ENCODE measurements at places on chromosomes 4 and X. TPM values are rescaled to one million over a fixed set of nuclear protein-coding genes. Genes with fewer than 3 reads are reported as not detected.

Gene P2RY10
- not detected for total RNA-seq

- H3K27ac ChIP-seq: no peak overlapping the region
- DNase-seq: peak; percentile 37
- peak overlapping the region; percentile 84 for H3K4me3 ChIP-seq
- H3K27me3 ChIP-seq: peaks cover 73% of the 10 kb centered on the region
These were observed 47.0 kb upstream of the NKAP start for GRCh38 chrX:119990556-119991004.

- H3K4me1 ChIP-seq: no peaks in the 10 kb centered on the region
- 0 out of 2 replicates have a peak, but pooled peaks cover 2% of the 10 kb centered on the region for H3K36me3 ChIP-seq
- no peak overlapping the region for H3K4me3 ChIP-seq
- DNase-seq: no peak
These were observed 378.8 kb downstream of the BCOR start for GRCh38 chrX:39718981-39719380.

DNA sequence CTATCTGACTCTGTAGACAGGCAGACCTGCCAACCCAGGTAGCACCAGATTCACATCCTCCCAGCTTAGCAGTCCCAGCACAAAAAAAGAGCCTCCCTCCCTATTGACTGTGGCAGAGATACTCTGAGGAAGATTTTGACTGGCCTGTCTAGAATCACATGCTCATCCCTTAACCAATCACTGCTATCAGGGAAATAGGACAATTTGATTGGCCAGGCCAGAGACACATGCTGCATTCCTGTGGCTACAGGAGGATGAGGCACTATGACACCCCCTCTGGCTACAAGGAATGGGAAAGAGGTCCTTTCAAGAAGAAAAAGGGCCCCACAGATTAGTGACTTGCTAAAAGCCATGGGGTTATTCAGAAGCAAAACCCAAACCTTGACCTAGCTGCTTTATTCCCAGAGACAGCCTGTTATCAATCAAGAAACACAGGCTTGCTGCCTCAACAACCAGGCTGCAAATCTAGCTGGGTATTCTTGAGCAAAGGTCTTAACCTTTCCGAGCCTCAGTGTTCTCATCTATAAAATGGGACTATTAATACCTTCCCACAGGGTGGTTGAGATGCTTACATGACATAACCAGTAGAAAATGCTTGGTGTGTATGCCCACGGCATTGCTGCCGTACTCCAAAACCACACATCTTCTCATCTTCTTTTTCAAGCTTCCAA lies 147.6 kb downstream of the BCOR start:
- peaks cover 6% of the 10 kb centered on the region for H3K4me1 ChIP-seq
- DNase-seq: no peak
- no peak overlapping the region for H3K27ac ChIP-seq
- H3K27me3 ChIP-seq: no peaks in the 10 kb centered on the region
- H3K4me3 ChIP-seq: no peak overlapping the region

Gene SMIM43
- total RNA-seq: 1.0 TPM

GRCh38 chr4:13117185-13117584 lies 367.0 kb downstream of the RAB28 start:
- no peak for DNase-seq
- no peaks in the 10 kb centered on the region for H3K36me3 ChIP-seq
- no peaks in the 10 kb centered on the region for H3K4me1 ChIP-seq
- no peaks in the 10 kb centered on the region for H3K27me3 ChIP-seq
- H3K27ac ChIP-seq: no peak overlapping the region

- H3K4me3 ChIP-seq: no peak overlapping the region
- H3K36me3 ChIP-seq: peaks cover 4% of the 10 kb centered on the region
- no peak overlapping the region for H3K27ac ChIP-seq
- DNase-seq: no peak
- no peaks in the 10 kb centered on the region for H3K27me3 ChIP-seq
These were observed 125.1 kb upstream of the FRG1 start for GRCh38 chr4:189815404-189816192.

GRCh38 chrX:46758163-46758955 lies 559 bp downstream of the SLC9A7 start:
- H3K4me3 ChIP-seq: peak overlapping the region; percentile 90
- H3K27ac ChIP-seq: no peak overlapping the region
- no peaks in the 10 kb centered on the region for H3K27me3 ChIP-seq
- H3K36me3 ChIP-seq: peaks cover 7% of the 10 kb centered on the region
- peaks cover 5% of the 10 kb centered on the region for H3K4me1 ChIP-seq

DNA sequence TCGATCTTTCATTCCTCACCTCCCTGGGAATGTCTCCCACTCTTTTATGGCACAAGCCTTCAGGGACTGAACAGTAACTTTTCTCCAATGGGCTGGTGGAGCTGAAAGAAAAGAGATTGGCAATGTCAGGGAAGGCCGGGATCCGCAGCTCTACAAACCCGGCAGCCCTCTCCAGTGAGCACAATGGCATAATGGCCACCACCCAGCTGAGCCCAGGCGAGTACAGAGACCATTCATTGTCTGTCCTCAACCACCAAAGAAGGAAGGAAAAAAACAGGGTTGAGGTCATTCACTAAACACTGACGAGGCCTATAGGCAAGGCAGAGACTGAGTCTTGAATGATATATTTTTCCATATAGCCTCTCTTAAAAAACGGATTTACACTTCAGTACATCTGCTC lies 3.6 kb downstream of the GEMIN8 start:
- no peaks in the 10 kb centered on the region for H3K27me3 ChIP-seq
- no peak for DNase-seq
- peaks cover 8% of the 10 kb centered on the region for H3K4me1 ChIP-seq
- peaks cover 3% of the 10 kb centered on the region for H3K36me3 ChIP-seq

Gene KANTR
- 7.7 TPM for total RNA-seq

DNA sequence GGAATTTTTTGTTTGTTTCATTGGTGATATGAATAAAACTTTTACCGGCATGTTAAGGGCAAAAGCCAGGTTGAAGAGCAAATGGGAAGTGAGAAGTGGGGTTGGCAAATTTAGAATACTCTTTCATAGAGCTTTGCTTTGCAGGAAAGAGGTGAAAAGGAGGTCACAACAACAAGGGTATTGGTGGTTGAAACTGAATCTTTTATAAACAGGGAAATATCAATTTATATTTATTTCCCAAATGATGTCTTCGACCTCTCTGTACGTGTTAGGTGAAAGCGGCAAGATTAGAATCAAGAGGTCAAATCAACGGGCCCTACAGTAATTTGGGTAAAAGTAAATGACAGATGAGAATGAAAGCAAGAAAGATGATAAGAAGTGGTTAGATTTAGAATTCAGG lies 3.4 kb downstream of the SMR3A start:
- DNase-seq: no peak
- no peaks in the 10 kb centered on the region for H3K27me3 ChIP-seq
- H3K27ac ChIP-seq: no peak overlapping the region
- no peak overlapping the region for H3K4me3 ChIP-seq
- no peaks in the 10 kb centered on the region for H3K4me1 ChIP-seq

GRCh38 chr4:169070895-169071218 lies 60.8 kb upstream of the CBR4 start:
- H3K27me3 ChIP-seq: no peaks in the 10 kb centered on the region
- no peak overlapping the region for H3K27ac ChIP-seq
- no peak for DNase-seq

- no peaks in the 10 kb centered on the region for H3K27me3 ChIP-seq
- no peak overlapping the region for H3K4me3 ChIP-seq
- peaks cover 2% of the 10 kb centered on the region for H3K4me1 ChIP-seq
- no peak for DNase-seq
- no peak overlapping the region for H3K27ac ChIP-seq
These were observed 205.9 kb downstream of the RAPGEF2 start for GRCh38 chr4:159308566-159309340.

GRCh38 chr4:46274717-46275116 lies 115.2 kb downstream of the GABRA2 start:
- no peak overlapping the region for H3K27ac ChIP-seq
- H3K4me1 ChIP-seq: no peaks in the 10 kb centered on the region
- H3K27me3 ChIP-seq: no peaks in the 10 kb centered on the region
- DNase-seq: no peak
- no peak overlapping the region for H3K4me3 ChIP-seq

Gene ZCCHC18
- 1.8 TPM for total RNA-seq

Gene GAGE13
- total RNA-seq: not detected

DNA sequence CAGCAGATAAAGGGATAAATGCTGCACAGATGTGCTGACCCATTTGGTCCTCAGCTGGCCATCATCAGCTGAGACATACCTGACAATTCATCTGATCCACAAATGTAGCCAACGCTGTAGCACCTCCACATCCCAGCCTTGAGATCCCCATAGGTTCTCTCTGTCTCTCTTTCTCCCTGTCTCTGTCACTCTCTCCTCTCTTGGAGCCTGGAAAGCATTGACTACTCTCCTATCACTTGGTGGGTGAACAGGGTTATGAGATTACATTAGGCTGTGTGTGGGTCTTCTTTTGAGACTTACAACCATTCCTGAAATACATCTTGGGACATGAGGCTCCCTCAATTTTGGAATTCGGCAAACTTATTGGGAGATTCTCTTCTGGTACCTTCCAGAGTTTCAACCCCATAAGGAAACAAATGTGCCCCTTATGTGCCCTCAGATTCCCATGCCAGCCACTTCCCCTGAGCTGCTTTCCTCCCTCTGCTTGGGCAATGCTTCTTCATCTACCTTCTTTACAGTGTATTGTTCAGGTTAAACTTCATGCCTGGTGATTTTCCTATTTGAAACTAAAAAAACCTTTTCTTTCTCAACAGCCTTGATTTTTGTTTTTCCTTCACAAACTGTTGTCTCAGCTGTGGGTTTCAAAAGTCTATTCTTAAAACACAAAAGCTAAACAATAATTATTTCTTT lies 29.1 kb upstream of the FGF2 start:
- no peaks in the 10 kb centered on the region for H3K36me3 ChIP-seq
- H3K27ac ChIP-seq: peak overlapping the region; percentile 98
- no peak overlapping the region for H3K4me3 ChIP-seq
- DNase-seq: no peak
- peaks cover 16% of the 10 kb centered on the region for H3K4me1 ChIP-seq
- no peaks in the 10 kb centered on the region for H3K27me3 ChIP-seq

Gene NR3C2
- 0.86 TPM for total RNA-seq

Gene LRIT3
- total RNA-seq: 0.09 TPM

Gene RAPGEF2
- 33.8 TPM for total RNA-seq

GRCh38 chrX:108833993-108834392 lies 97.6 kb upstream of the IRS4 start:
- H3K36me3 ChIP-seq: no peaks in the 10 kb centered on the region
- no peaks in the 10 kb centered on the region for H3K4me1 ChIP-seq
- no peak overlapping the region for H3K4me3 ChIP-seq
- H3K27ac ChIP-seq: no peak overlapping the region
- DNase-seq: no peak

- H3K4me3 ChIP-seq: no peak overlapping the region
- H3K27ac ChIP-seq: no peak overlapping the region
- DNase-seq: no peak
- no peaks in the 10 kb centered on the region for H3K27me3 ChIP-seq
- H3K36me3 ChIP-seq: no peaks in the 10 kb centered on the region
- H3K4me1 ChIP-seq: no peaks in the 10 kb centered on the region
These were observed 73.3 kb downstream of the PRPS1 start for GRCh38 chrX:107701493-107702121.

DNA sequence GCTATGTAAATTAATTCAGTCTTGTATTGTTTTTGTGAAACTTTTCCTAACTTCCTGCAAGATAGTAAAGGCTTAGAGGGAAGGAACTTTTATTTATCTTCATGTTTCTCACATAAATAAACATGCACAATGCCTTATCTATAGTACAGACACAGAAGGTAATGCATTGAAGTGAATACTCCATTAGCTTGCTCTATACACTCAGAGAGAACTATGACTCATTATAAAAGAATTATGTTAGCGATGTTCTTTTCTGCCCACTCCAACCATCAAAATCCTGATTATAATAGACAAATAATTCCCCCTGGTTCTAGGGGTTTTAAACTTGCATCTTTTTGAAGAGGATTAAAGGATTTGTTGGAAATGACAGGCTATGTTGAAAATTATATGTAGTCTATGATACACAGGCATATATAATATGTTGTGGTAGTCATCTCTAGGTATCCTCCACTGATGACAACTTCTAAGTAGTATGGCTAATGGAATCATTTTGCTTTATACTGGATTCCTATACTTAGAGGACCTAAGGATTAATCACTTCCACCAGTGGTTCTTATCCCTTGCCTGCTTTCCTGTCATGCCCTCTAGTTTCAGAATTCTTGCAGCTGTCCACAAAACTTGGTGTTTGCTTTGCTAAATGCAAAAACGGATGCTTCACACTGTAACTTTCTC lies 115.7 kb downstream of the NDST4 start:
- H3K4me1 ChIP-seq: no peaks in the 10 kb centered on the region
- H3K4me3 ChIP-seq: no peak overlapping the region
- no peaks in the 10 kb centered on the region for H3K27me3 ChIP-seq
- no peaks in the 10 kb centered on the region for H3K36me3 ChIP-seq
- no peak overlapping the region for H3K27ac ChIP-seq

DNA sequence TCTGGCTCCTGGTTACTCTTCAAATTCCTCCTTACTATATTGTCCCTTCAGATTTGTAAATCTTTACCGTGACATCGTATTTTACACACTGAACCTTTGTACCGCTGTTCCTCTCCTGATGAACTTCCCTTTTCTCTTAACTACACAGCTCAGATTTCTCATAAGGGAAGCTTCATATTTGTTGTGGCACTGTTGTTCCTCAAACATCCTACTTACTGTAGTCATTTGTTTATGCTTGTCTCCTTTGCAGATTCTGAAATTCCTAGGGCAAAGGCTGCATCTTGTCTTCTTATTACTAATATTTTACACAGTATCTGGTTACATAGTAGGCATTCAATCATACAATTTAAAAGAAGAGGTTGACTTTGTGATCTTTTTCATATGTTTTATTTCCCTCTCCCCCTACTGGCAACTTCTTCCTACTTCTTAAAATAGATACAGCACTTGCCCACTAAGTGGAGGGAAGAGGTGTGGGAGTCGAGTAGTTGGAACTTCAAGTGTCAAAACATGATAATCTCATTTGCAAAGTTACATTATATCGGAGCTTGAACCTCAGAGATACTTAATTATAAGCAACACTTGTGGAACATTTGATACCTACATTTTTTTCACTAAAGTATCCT lies 50.0 kb downstream of the TET2 start:
- H3K27ac ChIP-seq: no peak overlapping the region
- DNase-seq: no peak
- no peaks in the 10 kb centered on the region for H3K36me3 ChIP-seq
- H3K4me3 ChIP-seq: no peak overlapping the region
- H3K4me1 ChIP-seq: no peaks in the 10 kb centered on the region

- H3K27ac ChIP-seq: no peak overlapping the region
- H3K36me3 ChIP-seq: no peaks in the 10 kb centered on the region
- H3K27me3 ChIP-seq: peaks cover 2% of the 10 kb centered on the region
- H3K4me3 ChIP-seq: no peak overlapping the region
- H3K4me1 ChIP-seq: no peaks in the 10 kb centered on the region
These were observed 11.8 kb upstream of the LEF1 start for GRCh38 chr4:108180513-108180912.

Gene IL13RA1
- total RNA-seq: 13.4 TPM

Measured in H9 (cell line).